ENCODE measurements at places on chromosomes 1 and 21. TPM values are rescaled to one million over a fixed set of nuclear protein-coding genes. Genes with fewer than 3 reads are reported as not detected.

DNA sequence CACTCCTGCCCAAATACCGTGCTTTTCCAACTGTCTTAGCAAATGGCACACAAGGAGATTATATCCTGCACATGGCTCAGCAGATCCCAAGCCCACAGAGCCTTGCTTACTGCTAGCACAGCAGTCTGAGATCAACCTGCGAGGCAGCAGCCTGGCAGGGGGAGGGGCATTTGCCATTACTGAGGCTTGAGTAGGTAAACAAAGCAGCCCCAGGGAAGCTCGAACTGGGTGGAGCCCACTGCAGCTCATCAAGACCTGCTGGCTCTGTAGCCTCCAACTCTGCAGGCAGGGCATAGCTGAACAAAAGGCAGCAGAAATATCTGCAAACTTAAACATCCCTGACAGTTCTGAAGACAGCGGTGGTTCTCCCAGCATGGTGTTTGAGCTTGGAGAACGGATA, 70.1 kb upstream of the PTBP2 start:
- DNase-seq: no peak

- DNase-seq: no peak
These were observed 25.9 kb upstream of the CLCA4 start for GRCh38 chr1:86520789-86521521.

DNA sequence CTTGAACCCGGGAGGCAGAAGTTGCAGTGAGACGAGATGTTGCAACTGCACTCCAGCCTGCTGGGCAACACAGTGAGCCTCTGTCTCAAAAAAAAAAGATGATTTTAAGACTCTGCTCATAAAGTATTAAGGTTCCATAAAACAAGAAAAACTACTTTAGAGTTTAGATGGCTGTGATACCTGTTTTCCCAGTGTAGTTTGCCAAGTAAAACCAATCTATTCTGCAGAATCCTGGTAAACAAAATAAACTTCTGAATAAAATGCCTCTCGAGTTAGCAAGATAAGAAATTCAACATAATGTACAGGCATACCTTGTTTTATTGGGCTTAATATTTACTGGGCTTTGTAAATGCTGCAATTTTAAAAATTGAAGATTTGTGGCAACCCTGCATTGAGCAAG, 30.8 kb downstream of the LTN1 start:
- DNase-seq: no peak

DNA sequence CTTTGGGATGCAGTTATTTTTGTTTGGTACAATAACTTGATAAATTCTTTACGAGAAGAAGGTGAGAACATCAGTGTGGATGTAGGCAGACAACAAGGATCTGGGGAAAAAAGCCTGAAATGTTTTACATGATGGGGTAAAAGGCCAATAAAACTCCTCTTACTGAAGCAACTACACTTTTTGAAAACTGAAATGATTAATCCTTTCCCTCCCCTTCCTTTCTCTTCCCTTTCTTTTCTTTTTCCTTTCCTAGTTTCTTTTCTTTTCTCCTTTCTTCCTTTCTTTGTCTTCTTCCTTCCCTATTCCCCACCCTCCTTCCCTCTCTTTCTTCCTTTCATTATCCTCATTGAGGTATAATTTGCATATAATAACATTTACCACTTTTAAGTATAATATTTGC, 24.6 kb downstream of the F5 start:
- DNase-seq: no peak

GJA4 gene
- 16.1 TPM for total RNA-seq

SERBP1 gene
- total RNA-seq: 135 TPM

DNA sequence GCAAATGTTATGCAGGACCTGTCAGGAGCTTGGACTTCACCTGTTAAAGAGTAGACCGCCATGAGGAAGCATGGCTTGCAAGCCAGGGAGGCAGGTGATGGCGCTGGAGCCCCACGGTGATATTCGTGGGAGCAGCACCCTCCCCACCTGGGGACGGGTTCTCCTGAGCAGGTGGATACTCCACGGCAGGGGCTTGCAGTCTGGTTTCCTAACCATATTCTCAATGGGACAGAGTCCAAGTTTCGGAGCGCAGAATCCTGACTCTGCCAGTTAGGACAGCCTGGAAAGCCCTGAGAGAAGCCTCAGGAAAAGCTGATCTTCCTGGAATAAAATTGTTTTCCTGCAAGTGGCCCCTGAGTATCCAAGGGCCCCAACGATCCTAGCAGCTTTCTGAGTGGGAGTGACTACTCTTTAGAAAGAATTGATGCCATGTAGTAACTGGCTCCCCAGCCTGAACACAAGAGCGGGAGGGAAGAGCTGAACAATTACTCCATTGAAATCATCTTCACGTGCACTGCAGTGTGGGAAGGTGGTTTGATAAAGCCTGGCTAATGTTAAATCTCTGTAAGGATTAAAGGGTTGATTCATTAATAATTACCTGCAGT, 146.3 kb upstream of the RAB4A start:
- DNase-seq: no peak

DNA sequence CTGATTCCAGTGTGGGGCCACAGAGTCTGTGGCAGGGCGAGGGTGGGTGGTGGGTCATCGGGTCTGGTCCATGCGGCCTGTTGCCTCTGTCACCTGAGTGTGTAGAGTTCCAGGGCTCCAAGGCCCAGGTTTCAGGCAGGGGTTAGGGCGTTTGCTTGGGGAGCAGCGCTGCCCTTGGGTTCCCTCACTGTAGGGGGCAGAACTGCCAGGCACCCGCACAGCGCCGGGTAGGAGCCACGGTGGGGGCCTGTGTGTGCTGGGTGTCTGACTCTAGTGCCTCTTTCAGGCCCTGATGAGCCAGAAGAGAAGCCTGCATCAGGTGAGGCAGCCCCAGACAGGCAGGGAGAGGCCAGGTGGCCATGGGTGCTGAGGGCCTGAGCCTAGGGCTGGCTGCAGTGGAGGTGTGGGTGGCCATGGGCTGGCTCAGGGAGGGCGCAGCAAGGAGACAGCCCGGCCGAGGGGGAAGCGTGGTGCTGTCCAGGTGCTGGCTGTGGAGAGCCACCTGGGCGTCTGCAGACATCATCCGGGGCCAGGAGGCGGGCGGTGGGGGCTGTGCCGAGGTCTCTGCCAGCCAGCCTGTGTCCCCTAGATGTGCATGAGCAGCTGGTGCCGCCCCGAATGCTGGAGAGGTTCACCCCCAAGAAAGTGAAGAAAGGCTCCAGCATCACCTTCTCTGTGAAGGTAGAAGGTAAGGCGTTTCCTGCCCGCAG, 72.3 kb downstream of the TRIM11 start:
- DNase-seq: peak; percentile 44

CSF3R gene
- total RNA-seq: 214 TPM

NCAM2 gene
- 8.8 TPM for total RNA-seq

Measured in lower lobe of right lung (tissue), 2 donors.